Osteocyte (in vitro differentiated cells): ENCODE measurements at places on chromosomes 7 and 10. TPM values are rescaled to one million over a fixed set of nuclear protein-coding genes. Genes with fewer than 3 reads are reported as not detected.

- DNase-seq: no peak
Measured at GRCh38 chr7:138903186-138903820, 77.9 kb downstream of the KIAA1549 start.

DNA sequence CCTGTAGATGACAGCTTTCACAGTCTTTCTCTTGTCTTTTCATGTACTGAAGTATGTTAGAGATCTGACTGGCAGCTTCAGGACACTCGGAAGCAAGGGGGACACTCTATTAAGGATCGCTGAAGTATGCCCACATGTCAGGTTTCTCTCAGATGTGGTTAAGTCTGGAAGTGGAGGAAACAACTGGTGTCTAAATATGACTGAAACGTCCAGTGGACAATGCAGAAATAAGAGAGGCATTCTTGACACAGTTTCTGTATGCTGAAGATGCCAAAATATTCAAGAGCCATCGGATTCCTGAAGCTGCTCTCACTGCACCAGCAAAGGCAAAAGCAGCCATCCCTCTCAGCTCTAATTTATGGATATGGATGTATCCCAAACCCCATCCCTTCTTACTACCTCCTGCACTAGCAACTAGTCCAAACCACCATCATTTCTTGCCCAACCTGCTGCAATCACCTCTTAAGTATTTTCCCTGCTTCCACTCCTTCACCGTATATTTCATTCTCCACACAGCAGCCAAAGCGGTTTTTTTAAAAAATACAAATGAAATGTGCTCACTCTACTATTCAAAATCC, 113.4 kb downstream of the REEP3 start:
- no peak for DNase-seq

DNA sequence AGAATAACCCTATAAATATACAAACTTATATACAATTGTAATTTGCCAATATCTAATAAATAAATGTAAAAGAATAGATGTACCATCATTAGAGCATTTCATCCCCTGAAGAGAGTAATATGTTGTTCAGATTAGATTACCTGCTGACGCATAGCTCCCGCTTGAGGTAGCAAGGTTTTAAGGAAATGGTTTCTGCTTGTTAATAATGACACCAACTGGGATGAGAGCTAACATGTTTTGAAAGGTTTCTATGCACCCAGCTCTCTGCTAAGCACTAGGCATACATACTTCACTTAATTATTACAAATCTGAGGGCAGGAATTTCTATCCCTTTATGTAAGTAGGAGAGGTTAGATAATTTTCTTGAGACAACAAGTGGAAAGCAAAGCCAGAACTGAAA, 1003.3 kb upstream of the SORCS1 start:
- DNase-seq: no peak

The ANKRD22 gene
- total RNA-seq: not detected in 2 replicates

GRCh38 chr7:44461387-44461786, 29.1 kb downstream of the NUDCD3 start:
- no peak for DNase-seq

The CLIP2 gene
- 40.7 and 44.3 TPM in 2 replicates for total RNA-seq

- no peak for DNase-seq
Measured at GRCh38 chr10:84783386-84783785, 455.0 kb downstream of the CCSER2 start.
